Stimulated activated CD4-positive, alpha-beta T cell treated with anti-CD3 and anti-CD28 coated beads, TNF-alpha, amount 100 ng/mL, for 4 hours (primary cell): ENCODE measurements at places on chromosomes 16 and 17.

GRCh38 chr17:67449845-67450755, 73.0 kb downstream of the PITPNC1 start:
- DNase-seq = no peak

- DNase-seq = no peak
Observed at GRCh38 chr17:83149761-83150251, 70.4 kb downstream of the METRNL start.

GRCh38 chr16:84995663-84996062, 15.7 kb downstream of the ZDHHC7 start:
- DNase-seq = no peak

DNA sequence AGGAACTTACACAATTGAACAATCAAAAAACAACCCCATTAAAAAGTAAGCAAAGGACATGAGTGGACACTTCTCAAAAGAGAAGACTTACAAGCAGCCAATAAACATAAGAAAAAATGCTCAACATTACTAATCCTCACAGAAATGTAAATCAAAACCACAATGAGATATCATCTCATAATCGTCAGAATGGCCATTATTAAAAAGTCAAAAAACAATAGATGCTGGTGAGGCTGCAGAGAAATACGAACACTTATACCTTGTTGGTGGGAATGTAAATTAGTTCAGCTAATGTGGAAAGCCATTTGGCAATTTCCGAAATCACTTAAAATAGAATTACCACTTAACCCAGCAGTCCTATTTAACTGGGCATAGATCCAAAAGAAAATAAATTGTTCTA, 301.9 kb upstream of the KCNJ16 start:
- DNase-seq = no peak

DNA sequence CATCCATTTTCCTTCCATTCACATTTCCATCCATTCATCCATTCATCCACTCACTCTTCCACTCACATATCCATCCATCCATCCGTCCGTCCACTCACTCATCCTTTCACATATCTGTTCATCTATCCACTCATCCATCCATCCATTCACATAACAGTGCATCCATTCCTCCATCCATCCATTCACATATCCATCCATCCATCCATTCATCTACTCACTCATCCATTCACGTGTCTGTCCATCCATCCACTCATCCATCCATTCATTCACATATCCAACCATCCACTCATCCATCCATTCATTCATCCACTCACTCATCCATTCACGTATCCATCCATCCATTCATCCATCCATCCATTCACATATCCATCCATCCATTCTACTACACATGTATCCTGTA, 42.6 kb downstream of the SCNN1G start:
- DNase-seq = no peak

- no peak for DNase-seq
Observed at GRCh38 chr16:71425746-71426068, 16.1 kb downstream of the TLE7 start.

GRCh38 chr16:2469399-2470233, 1.5 kb upstream of the NTN3 start:
- DNase-seq = no peak

DNA sequence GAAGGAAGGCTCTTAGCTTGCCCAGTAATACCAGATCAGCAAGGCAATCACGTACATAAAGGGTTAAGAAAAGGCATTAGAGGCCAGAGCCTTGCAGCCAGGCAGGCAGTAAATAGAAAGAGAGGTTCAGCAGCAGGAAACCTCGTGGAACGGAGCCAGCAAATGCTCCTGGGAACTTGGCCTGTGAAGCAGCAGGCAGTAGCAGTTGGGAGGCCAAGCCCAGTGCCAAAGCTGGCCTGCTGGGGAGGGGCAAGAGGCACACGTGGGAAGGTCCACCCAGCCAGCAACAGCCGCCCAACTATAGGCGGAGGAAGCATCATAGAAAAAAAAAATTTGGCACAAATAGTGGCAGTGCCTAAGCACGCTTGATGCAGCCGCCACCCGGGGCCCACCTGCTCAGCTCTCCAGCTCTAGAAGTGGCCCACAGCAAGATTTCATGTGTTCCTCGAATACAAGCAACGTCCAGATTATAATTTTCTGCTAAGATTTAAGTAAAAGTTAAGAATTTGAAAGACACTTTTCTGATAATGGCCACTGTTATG, 2339.5 kb downstream of the TP53TG3F start:
- no peak for DNase-seq

- DNase-seq = no peak
Observed at GRCh38 chr16:46618516-46618915, 2.7 kb downstream of the SHCBP1 start.

- DNase-seq = no peak
Observed at GRCh38 chr17:34633351-34633750, 54.0 kb downstream of the TMEM132E start.

GRCh38 chr16:49023050-49023449, 258.6 kb downstream of the CBLN1 start:
- DNase-seq = no peak

DNA sequence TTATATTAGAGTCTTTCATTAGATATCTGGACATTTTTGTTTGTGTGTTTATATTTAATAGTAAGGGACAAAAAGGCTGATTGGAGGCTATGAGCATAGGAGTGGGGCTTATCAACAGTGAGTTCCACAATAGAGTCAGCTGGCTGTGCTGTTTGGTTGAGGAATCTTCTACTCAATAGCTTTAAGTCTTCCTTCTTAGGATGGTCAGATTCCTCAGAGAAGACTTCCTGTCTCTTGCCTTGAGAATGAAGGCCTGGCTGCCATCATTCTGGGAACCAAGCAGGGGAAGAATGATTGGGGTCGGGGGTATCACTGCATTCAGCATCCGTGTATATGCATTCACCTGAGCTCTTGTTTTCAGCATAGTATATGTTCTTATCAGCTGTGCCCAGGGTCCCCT, 31.9 kb upstream of the ABCC11 start:
- DNase-seq = no peak

DNA sequence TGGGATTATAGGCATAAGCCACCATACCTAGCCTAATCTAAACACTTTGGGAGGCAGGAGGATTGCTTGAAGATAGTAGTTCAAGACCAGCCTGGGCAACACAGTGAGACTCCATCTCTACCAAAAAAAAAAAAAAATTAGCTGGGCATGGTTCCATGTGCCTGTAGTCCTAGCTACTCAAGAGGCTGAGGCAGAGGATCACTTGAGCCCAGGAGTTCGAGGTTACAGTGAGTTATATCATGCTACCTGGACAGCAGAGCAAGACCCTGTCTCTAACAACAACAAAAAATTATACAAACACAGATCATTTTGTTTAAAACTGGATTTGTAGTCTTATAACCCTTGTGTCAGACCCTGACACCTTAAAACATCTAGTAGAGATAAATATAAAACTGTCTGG, 7.7 kb upstream of the C16orf54 start:
- no peak for DNase-seq

GRCh38 chr16:67699265-67699664, 19.9 kb downstream of the GFOD2 start:
- DNase-seq = no peak

- DNase-seq = no peak
Observed at GRCh38 chr16:72425571-72426341, 253.8 kb upstream of the PMFBP1 start.

DNA sequence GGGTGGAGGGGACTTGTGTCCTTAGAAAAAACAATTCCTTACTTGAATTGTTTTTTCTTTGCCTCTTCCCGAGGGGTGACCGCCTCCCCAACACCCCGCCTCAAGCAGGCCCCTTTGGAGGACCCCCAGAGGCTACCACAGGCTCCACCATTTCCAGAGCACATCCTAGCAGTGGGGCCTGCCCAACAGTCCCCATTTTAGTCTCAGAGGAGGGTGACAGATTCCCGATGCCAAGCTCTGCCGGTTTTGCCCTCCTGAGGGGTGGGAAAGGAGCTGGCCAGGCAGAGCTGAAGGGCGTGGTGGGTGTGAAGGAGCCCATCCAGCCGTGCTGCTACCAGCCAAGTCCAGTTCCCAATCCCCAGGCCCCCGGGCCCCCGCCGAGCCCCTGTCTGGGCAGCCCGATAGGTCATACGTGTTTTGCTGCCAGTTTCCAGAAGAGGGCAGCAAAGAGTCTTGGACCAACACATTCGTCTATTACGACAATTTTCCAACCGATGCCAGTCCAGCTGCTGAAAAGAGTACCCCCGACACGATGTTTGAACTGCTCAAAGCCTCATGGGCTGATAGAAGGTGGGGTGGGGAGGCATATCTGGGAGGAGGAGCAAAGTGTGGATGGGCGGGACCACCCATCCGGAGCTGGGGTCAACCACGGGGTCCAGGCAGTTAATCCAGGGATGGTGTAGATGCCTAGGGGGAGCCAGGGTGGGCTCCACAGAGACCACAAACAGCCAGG, 18.8 kb upstream of the GAA start:
- no peak for DNase-seq

DNA sequence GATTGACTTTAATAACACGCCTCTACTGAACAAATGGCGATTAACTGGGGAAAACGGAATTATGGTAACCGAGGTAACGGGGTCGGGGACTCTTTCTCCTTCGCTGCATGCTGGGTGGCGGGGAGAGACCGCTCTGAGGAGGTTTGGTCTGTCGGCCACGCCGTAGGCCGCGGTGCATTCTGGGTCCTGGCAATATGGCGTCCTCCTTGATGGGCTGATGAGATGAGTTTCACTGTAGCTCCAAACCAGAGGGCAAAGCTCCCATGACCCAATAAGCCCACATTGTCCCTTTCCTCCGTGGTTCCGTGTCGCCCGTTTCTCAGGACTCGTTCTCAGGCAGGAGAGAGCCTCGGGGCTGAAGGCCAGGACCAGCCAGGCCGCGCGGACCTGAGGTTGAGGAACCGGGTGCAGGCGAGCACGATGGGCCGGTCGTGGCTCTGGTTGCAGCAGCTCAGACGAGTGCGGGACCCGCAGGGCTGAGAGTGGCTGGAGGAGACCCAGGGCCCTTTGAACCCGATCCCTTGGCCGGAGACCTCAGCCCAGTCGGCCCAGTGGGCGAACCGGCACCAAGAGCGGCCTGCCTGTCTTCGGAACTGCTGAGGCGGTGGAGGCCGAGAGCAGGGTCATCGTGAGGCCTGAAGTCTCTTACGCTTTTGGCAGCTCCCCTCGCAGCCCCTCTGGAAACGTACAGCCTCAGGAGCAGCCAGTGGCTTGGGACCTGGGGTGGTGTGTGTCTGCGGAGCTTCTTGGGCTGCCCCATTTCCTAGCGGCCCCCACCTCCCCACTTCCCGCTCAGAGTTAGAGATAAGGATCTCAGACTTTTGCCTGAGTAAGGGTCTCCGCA, at the start of gene RPTOR:
Gene RPTOR, plus strand, starts transcription at position 184 of the 844 bp plus-strand sequence. CDS start 792 bp downstream, outside the sequence.
- peak; percentile 81 for DNase-seq

- no peak for DNase-seq
Observed at GRCh38 chr16:84588991-84589390, 28.9 kb downstream of the COTL1 start.

- DNase-seq = no peak
Observed at GRCh38 chr17:7147772-7148171, 31.4 kb downstream of the ASGR1 start.

GRCh38 chr17:80777274-80777673, 214.4 kb upstream of the CHMP6 start:
- no peak for DNase-seq

DNA sequence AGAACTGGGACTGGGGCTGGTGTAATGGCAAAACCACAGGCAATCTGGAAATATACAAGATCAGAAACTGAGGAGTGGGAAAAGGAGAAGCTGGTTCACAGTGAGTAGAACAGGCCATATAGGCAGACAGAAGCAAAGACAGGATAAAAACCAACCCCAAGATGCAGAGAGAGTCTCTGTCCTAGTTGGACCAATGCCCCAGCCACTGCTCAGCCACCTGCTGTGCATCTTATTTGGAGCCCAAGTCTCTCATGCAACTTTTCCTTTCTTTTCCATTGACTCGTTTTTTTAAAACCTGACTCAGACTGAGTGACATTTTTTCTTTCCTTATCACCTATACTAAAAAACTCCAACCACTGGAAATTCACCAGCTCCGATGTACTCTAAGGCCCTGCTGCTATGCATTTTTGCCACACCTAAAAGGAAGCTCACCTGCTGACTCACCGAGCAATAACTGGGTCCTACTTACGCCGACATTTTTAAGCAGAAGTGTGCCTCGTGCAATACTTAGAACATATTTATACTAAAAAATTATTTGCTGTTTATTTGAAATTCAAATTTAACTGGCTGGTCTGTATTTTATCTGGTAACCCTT, 100.8 kb upstream of the XYLT1 start:
- no peak for DNase-seq

GRCh38 chr16:82280867-82281266, 110.8 kb upstream of the MPHOSPH6 start:
- no peak for DNase-seq

GRCh38 chr17:51607512-51607911, 347.2 kb downstream of the UTP18 start:
- no peak for DNase-seq

DNA sequence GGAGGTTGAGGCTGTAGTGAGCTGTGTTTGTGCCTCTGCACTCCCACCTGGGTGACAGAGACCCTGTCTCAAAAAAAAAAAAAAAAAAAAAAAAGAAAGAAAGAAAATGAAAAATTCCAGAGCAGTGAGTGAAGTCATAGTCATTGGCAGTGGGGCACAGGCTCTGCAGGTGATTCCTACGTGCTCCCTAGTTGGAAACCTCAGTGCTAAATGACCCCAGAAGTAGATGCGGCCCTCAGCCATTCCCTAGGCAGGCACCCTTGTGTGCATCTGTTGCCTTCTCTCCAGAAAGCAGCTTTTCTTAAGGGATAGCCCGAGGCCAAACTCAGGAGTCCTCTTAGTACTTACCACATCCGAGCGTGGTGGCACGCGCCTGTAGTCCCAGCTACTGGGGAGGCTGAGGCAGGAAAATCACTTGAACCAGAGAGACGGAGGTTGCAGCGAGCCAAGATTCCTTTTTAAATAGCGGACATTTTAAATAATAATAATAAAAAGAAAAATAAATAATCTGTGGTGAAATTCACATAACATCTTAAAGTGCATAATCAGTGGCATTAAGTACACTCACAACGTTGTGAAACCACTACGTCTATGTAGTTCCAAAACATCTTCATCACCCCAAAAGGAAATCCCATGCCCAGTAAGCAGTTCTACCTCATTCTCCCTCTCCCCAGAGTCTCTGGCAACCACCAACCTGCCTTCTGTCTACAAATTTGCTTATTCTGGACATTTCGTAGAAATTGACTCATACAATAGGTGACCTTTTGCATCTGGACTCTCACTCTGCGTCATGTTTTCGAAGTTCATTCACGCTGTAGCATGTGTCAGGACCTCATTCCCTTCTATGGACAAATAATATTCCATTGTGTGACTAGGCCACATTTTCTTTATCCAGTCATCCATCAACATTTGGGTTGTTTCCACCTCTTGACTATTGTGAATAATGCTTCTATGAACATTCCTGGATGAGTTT, 12.5 kb upstream of the SPHK1 start:
- DNase-seq = no peak

- no peak for DNase-seq
Observed at GRCh38 chr17:48392857-48393256, 37.2 kb downstream of the SKAP1 start.
